Activated T-cell treated with anti-CD3 and anti-CD28 coated beads for 48 hours (primary cell): ENCODE measurements at places on chromosomes 2 and 18.

GRCh38 chr2:64406407-64406774 lies 47.6 kb upstream of the LGALSL start:
- DNase-seq: no peak

DNA sequence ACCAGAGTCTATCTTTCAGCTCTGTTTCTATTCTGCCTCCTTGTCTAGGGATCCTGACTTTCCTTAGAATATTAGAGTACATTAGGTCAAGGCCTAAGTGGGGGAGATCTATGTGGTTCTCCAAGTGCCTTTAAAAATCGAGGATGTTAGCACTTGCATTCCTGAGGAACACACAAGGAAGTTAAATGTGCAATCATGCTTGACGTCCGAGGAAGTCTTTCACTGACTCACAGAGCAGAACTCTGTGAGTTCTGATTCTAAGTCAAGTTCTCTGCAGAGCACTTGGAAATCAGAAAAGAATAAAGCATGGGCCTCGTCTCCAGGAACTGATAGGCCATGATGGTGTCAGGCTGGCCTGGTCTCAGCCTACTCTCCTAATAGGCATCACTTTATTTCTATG lies 17.2 kb downstream of the FHOD3 start:
- DNase-seq: no peak

GRCh38 chr2:174473796-174474195 lies 13.0 kb downstream of the GPR155 start:
- no peak for DNase-seq

GRCh38 chr2:241161646-241162281 lies 11.5 kb downstream of the PPP1R7 start:
- DNase-seq: no peak

GRCh38 chr2:36356298-36356989 lies 866 bp downstream of the CRIM1 start:
- DNase-seq: peak; percentile 42

GRCh38 chr18:36493349-36494159 lies 196.0 kb downstream of the FHOD3 start:
- no peak for DNase-seq
